ENCODE measurements at places on chromosomes 1 and 21.
A peak's percentile ranks its signal among the peaks of the same experiment; 100 is the strongest.

DNA sequence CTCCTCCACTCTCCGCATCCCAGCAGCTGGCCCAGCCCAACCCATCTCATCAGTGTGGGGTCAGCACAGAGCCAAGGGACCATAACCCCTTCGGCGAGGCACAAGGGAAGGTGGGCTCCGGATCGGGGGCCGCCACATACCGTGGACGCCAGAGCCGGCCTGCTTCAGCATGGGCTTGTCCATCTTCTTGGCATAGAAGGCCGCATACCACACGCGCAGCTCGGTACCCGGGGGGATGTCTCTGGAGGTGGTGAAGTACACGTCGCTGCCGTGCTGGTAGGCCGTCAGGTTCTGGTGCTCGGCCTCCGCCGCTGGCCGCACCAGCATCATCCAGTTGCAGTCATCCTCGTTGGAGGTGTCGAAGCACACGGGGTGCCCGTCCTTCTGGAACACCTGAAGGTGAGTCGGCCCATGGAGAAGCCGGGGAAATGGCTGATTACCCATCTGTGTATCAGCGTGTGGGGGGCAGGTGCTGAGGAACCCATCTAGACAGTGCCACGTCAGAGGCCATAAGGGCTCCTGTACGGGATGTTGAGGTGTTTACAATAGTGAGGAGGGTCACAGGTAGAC, 24.6 kb downstream of the PRDM15 start:
- DNase-seq: no peak

- DNase-seq: no peak
Observed at GRCh38 chr1:221735999-221736398, 5.9 kb downstream of the DUSP10 start.

DNA sequence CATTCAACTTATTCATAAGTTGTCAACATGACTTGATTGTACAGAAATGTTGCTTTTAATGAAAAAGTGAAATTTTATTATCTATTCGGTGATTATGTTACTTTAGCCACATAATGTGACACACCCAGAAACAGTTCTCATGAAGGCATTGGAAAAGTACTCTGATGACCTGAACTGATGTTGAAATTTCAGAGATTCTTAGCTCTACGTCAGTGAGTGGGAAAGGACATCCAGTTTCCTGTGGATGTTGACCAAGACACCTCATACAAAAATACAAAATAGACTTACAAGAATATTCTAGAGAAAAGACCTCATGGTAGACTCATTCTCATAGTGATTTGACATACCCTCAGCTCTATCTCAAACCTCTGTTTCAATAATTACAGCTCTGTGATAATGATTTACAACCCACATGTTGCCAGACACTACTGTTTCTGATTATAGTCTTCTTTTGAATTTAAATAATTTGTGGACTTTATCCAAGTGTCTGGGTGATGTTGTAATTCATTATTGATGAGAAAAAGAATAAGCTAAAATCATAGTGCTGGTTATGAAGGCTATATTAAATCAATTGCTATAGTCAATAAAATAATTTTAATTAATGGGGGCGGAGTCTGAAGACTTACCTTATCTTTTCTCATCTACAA, 37.3 kb downstream of the KCNK2 start:
- peak; percentile 12 for DNase-seq

GRCh38 chr1:205344066-205344928, 12.4 kb downstream of the KLHDC8A start:
- no peak for DNase-seq

- DNase-seq: peak; percentile 8
Observed at GRCh38 chr1:114310695-114311271, 157.1 kb upstream of the SYT6 start.

DNA sequence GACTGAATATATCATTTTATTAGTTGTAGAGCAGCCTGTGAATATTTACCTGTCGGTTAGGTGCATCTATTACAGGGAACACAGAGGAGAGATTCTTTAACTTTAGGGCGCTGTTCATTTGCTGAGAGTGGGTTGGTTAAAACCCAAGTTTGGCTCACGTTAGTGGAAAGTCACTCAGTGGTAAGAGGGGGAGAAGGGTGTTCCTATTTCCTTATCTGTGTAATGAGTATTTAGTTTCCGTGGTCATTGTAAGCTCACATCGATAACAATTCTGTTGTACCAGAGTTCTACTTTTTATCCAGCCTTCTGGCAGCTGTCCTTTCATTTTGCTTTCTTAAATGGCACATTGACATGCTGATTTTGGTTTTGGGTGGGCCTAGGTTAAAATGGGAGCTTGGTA, 773.2 kb upstream of the ADAMTS5 start:
- no peak for DNase-seq

GRCh38 chr21:42022906-42023305, 12.7 kb upstream of the ZBTB21 start:
- DNase-seq: no peak

- no peak for DNase-seq
Observed at GRCh38 chr1:183720028-183720427, 66.9 kb upstream of the APOBEC4 start.

DNA sequence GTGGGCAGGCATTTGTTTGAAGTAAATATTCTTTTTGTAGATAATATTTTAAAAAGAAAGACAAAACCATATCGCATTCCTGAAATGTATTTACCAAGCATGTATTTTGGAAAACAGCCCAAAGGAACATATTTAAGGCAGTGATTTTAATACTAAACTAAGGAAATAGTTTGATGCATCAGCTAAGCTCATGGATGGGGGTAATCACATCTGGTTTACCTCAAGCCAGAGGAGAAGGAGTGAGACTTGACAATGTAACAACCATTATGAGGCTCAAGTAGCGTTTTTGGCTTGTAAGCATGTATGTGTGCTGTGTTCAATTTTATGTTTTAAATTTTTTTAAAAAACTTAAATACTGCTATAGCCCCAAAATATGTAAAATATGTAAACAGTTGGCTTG, 390.5 kb downstream of the DISC1 start:
- DNase-seq: no peak

- DNase-seq: no peak
Observed at GRCh38 chr1:26996024-26996423, 2.5 kb downstream of the TRNP1 start.

DNA sequence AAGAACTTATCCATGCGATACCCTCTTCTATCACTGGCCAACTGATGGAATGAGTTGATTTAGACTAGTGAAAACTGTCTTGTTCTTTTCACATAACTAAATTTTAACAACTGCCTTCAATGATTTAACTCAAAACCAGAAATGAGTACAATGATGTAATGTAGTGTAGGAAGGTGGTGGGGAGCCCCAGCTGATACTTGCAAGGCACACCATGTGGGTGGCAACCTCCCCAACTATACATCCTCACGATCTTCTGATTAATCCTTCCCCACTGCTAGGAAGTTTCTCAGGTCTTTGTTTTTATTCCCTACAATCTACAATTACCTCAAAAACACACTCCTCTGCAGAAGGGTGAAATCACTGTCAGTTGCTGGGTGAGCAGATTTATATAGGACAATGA, 100.7 kb downstream of the KCTD3 start:
- DNase-seq: no peak

DNA sequence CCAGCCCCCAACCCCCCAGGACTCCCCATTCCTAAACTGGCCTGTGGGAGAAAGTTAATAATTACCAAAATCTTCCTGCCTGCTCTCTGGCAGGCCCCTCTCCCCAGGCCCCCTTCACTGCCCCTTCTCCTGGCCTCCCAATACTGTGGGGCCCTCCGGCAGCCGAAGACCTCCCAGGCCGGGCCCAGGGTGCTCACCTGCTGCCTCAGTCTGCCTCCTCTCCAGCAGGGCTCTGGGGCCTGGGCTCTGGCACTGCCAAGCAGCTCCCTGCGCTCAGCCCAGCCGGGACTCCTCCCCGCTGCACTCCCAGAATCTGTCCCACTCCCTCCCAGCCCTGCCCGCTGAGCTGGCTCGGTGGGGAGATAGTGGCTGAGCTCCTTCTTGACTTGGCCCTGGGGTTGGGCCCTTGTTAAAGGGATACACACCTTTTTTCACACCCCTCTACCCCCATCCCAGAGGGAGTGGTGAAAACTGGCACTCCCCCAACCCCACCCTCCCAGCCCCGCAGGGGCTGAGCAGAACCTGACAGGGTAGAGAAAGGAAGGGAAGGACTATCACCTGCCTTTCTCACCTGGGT, at the start of gene S100A16:
S100A16 (minus strand) TSS at position 383 of the 577 bp plus-strand sequence. CDS start 4,986 bp downstream, outside the sequence.
- DNase-seq: peak; percentile 37

DNA sequence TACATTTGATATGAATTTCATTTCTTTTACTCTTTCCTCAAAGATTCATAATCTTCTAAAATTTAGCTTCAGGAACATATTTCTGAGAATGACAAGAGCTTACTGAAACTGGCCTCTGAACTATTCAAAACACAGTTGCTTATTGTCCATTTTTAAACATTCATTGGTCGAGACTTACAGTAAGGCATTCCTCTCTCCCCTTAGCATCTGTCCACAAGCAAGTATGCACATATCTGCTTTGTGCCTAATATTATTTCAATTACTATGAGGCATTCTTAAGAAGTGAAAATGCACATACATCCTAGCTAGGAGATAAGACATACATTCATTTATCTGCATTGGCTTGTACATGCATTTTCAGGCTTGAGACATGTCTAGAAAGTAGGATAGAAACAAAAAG, 488.7 kb downstream of the PTBP2 start:
- no peak for DNase-seq

- no peak for DNase-seq
Observed at GRCh38 chr1:109637446-109637845, 17.8 kb downstream of the AMPD2 start.

GRCh38 chr21:45147473-45148315, 73.3 kb downstream of the ADARB1 start:
- DNase-seq: no peak

DNA sequence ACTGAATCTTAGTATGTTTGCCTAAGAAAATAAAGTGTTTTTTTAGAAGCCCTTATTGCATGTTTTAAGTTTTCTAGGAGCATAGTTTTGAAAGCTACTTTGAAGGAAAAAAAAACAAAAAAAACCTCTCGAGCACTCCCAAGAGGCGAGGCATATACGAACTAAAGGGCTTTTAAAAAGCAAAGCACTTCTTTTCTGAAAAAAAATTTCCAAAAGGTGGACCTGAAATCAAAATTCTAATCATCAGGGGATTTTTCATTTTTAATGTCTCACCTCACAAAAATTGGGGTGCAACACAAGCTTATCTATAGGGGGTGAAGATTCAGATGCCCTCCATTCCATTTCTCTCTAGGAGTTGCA, 594 bp downstream of the GLMN start:
- DNase-seq: no peak

- DNase-seq: no peak
Observed at GRCh38 chr21:46153247-46154154, 1.9 kb downstream of the FTCD start.

GRCh38 chr1:93720956-93721626, 39.5 kb upstream of the BCAR3 start:
- no peak for DNase-seq

GRCh38 chr1:87501738-87502137, 173.1 kb downstream of the LMO4 start:
- DNase-seq: no peak

GRCh38 chr1:38334930-38335592, 288.5 kb upstream of the POU3F1 start:
- DNase-seq: no peak

DNA sequence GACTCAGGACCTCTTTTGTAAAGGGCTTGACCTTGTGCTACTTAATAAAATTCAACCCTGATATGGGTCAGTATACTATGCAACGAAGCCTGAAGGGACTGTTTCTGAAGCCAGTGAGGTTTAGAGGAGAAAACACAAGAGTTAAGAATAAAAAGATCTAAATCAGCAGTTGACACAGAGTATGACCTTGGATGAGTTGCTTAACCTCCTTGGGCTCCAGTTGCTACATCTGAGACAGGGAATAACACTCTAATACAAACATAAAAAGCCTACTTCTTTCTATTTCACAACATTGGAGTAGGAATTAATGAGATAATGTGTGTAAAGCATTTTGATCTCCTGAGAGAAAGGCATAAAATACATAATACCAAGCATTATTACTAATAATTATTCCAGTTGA, 882.4 kb upstream of the ADGRL2 start:
- DNase-seq: no peak

DNA sequence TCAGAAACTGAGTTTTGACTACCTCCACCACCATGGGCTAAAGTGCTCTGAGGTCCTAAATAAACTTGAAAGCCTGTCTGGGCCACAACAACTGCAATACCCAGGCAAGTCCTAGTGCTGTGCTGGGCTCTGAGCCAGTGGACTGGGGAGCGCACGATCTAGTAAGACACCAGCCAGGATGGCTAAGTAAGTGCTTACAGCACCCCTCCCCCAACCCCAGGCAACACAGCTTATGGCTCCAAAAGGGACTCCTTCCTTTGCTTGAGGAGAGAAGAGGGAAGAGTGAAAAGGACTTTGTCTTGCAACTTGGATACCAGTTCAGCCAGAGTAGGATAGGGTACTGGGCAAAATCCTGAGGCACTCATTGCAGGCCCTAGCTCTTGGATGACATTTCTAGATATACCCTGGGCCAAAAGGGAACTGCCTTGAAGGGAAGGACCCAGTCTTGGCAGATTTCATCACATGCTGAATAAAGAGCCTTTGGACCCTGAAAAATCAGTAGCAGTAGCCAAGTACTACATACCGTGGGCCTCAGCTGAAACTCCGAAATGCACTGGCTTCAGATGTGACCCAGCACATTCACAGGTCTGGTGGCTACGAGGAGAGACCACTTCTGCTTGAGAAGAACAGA, 1.6 kb downstream of the C1orf105 start:
- DNase-seq: no peak

GRCh38 chr1:153032073-153032472, 1.1 kb downstream of the SPRR1B start:
- no peak for DNase-seq

Measured in AG09319 (cell line).